ENCODE measurements at places on chromosomes 1 and 21.

DNA sequence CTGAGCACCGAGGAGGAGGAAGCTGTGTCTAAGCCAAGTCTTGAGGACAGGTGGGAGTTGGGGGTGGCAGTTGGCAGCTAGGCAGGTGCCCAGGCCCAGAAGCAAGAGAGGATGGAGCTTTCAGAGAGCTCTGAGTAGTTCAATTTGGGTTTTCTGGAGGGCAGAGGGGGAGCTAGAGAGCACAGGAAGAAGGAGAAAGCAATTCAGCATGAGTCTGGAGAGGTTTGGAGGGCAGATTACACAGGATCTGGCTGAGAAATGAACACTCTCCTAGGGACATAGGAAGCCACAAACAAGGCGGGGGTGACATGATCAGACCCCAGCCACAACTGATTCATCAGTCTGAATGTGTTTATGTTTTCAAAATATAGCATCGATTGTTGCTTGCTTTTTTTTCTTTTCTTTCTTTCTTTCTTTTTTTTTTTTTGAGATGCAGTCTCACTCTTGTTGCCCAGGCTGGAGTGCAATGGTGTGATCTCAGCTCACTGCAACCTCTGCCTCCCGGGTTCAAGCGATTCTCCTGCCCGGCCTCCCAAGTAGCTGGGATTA, 23.8 kb downstream of the PTPRF start:
- peak; percentile 56 for DNase-seq

DNA sequence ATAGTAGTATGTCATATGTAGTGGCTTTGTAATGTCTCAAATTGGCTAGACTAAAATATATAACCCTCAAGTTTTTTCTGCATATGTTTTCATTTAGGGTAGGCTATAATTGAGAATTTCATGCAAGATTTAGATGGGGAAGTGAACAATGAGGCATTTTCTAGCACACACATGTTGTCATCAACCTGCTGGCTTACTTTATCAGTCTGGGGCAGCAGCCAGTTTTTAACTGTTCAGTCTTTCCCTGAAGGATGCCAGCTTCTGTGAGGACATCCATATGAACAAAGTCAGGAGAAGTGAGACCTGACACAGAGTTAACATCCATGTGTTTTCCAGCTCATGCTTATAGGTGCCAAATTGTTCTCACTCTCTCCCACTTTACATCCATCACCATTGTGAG, 74.7 kb upstream of the OLFM3 start:
- no peak for DNase-seq

DNA sequence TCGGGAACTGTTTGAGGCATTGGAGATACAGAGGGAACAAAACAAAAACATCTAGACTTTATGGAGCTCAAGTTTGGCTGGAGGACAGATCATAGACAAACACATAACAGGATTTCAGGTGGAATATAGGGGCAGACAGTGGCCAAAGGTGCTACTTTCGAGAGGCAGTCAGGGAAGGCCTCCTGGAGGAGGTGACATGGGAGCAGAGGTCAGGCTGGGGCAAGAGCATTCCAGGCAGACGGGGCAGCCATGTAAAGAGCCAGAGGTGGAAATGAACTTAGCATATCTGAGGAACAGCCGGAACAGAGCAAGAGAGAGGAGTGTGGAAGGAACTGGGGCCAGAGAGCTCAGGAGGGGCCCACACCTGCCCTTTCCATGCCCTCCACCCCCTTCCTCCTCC, 122.3 kb downstream of the DMRTB1 start:
- no peak for DNase-seq

- no peak for DNase-seq
These were observed 35.3 kb upstream of the COL6A2 start for GRCh38 chr21:46062471-46063211.

- DNase-seq = no peak
These were observed 17.8 kb downstream of the EGLN1 start for GRCh38 chr1:231404318-231404717.

- DNase-seq = no peak
These were observed 99.0 kb upstream of the RUNX3 start for GRCh38 chr1:25028907-25029599.

- no peak for DNase-seq
These were observed 282.8 kb upstream of the PKN2 start for GRCh38 chr1:88401313-88401712.

- no peak for DNase-seq
These were observed 22.5 kb upstream of the PEF1 start for GRCh38 chr1:31667065-31667785.

DNA sequence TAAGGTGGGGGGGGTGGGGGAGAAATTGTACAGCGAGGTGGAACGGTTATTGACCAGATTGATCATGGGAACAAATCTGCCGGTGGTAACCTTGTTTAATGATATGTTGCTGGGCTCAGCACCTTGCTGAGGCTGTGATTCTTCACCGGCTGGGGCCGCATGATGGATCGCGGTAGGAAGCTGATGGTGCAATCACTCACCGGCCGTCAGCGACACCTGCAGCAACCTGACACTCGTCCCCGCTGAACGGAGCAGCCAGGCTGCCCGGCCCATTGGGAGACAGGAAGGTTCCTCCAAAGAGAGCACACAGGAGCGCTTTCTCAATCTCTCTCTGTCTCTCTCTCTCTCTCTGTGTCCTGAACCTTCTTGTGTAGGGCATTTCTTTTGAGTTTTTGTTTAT, 128.5 kb upstream of the RRP15 start:
- no peak for DNase-seq

DNA sequence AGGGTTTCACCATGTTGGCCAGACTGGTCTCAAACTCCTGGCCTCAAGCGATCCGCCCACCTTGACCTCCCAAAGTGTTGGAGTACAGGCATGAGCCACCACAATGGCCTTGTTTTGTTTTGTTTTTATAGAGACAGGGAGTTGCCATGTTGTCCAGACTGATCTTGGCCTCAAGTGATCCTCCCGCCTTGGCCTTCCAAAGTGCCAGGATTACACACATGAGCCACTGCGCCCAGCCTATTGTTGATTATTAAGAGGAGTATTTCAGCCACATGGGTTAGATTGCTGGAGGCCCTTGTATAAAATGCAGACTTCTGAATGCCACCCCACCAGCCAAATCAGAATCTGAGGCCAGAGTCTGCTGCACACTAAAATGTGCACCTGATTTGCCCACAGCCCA, 57.2 kb upstream of the ANGPTL1 start:
- DNase-seq = no peak

- no peak for DNase-seq
These were observed 76.1 kb downstream of the SCCPDH start for GRCh38 chr1:246800356-246800755.

DNA sequence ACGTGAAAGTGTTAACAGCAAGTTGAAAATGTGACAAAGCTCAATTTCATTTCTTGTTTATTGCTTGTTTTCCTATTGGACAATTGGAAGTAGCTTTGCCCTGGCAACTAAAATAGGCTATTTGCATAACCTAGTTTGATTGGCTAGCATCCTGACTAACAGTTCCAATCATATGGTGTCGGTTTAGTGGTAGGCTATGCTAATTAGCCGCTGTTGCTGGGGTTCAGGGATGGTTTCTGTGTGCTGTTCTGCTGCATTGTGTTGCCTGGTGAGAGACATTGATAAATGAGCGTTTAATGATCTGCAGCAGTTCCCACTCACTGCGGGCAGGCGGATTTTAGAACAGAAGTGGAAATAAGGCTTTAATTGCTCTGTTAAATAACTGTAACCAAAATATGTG, 68.5 kb downstream of the DYRK1A start:
- no peak for DNase-seq

- DNase-seq = no peak
These were observed 21.5 kb upstream of the RCAN3 start for GRCh38 chr1:24481101-24481500.

DNA sequence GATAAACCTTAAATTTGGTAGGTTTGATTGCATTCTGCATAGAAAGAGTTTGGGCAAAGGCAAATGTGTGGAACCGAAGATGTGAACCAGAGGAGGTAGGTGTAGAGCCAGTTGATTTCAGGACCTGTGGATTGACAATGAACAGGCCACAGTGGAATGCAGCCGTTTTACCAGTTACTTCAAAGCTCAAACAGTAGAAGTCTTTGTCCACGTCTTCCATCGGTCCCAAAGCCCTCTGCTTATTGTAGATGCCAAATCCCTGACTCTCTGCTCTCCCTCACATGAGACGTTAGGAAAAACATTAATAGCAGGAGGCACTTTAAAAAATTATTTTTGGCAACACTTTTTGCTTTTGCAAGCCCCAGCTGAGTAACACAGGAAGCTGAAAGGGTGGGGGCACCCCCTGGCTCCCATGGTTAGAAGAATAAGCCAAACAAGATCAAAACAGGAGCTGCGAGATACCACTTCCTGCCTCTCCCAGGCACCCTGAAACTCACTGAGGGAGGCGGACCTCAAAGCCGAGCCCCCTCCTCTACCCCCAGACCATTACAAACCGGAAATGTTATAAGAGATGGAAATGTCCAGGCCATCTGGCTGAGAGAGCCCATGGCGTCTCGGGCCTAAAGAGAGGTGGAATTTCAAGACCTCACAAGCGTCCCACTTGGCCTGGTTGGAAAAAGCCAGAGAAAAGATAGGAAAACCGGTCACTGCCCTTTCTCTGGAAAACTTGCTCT, 13.5 kb downstream of the TRAF3IP3 start:
- no peak for DNase-seq

- DNase-seq = no peak
These were observed 692.9 kb downstream of the USP25 start for GRCh38 chr21:16422702-16423101.

GRCh38 chr1:21852282-21853130, 40.4 kb downstream of the LDLRAD2 start:
- DNase-seq = no peak

- DNase-seq = no peak
These were observed 51.9 kb downstream of the LRRN2 start for GRCh38 chr1:204633665-204634064.

DNA sequence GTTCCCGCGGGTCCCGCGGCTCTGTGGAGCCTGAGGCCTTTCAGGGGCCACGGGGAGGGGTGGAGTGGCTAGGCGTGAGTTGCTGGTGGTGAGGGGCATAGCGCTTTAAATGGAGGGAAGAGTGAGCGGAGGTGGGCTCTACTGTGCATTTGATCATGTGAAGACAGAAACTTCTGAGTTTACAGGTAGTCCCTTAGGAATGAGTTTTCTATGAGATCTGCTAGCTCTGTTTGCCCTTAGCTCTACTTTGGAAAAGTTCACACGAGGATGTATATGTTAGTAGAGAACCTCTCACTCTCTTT, 593 bp downstream of the ST6GALNAC3 start:
- no peak for DNase-seq

- no peak for DNase-seq
These were observed 12.5 kb downstream of the H6PD start for GRCh38 chr1:9246841-9247785.

DNA sequence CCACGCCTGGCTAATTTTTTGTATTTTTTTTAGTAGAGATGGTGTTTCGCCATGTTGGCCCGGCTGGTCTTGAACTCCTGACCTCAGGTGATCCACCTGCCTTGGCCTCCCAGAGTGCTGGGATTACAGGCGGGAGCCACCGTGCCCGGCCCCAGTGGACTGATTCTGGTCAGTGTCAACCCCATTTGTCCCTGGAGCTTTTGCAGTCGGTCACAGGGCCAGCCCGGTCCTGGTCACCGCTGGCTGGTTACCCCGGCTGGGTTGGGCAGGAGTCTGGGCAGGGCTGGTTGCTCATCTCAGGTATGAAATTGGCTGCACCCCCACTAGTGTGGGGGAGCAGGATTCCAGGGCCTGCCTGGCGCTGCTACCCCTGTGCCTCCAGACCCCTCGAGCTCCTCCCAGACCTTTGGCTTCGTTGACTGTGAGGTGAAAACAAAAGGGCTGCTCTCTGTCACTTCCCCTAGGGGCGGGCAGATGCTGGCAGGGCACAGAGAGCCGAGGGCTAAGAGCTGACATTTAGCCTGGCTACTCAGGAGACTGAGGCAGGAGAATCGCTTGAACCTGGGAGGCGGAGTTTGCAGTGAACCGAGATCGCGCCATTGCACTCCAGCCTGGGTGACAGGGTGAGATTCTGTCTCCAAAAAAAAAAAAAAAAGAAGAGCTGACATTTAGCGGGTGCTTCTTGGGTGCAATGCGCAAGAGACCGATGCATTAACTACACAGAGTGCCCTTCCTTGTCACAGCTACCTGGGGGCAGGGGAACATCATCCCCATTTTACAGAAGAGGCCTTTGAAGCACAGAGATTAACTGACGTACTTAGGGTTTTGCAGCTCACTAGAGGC, 10.6 kb downstream of the TNFRSF1B start:
- DNase-seq = no peak

- no peak for DNase-seq
These were observed 16.1 kb downstream of the TMEM201 start for GRCh38 chr1:9604836-9605235.

GRCh38 chr21:22754746-22755145, 1756.5 kb downstream of the NCAM2 start:
- DNase-seq = no peak

GRCh38 chr1:167713330-167714081, 8.3 kb upstream of the MPZL1 start:
- DNase-seq = no peak

GRCh38 chr1:7048395-7048794, 263.1 kb downstream of the CAMTA1 start:
- no peak for DNase-seq

GRCh38 chr21:20998886-20999285, 677 bp downstream of the NCAM2 start:
- DNase-seq = no peak

- DNase-seq = no peak
These were observed 22.8 kb downstream of the RAB4A start for GRCh38 chr1:229293528-229294204.

- peak; percentile 2 for DNase-seq
These were observed 421.3 kb downstream of the NPHP4 start for GRCh38 chr1:5570931-5571330.

GRCh38 chr1:53648516-53648915, 90.4 kb downstream of the GLIS1 start:
- no peak for DNase-seq

- no peak for DNase-seq
These were observed 62.9 kb upstream of the LMO4 start for GRCh38 chr1:87265786-87266185.

DNA sequence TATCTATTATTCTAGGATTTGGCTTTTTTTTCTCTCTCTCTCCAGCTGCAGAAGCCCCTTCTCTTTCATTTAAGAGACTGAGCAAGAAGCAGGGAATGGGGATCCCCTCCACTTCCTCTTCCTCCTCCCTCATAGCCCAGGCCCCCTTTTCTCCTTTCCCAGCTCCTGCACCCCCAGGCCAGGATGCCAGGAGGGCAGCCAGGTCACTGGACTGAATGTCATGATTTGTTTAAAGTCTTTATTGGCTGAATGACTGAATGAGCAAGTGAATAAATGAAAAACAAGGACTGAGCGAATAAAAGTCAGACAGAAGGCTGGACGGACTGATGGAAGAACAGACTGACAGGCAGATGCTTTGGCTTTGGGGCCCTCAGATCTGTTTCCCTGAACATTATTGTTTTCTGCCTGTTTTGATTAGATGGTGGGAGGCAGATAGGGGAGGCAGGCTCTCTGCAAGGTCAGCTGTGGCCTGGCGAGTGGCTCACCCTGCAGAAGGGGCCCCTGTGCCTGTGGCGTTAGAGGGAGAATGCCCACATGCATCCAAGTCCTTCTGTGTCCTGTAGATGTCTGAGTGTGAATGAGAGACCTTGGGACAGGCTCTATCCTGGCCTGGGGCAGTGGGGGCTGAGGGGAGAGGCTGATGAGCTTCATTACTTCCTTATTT, 20.3 kb upstream of the ADGRB2 start:
- no peak for DNase-seq

GRCh38 chr1:94698759-94699502, 121.2 kb upstream of the SLC44A3 start:
- DNase-seq = peak; percentile 41

GRCh38 chr21:41611966-41612606, 104.1 kb upstream of the TMPRSS2 start:
- peak; percentile 67 for DNase-seq

Data from A549 (cell line).